ENCODE measurements at places on chromosomes 2 and 18. TPM values are rescaled to one million over a fixed set of nuclear protein-coding genes. Genes with fewer than 3 reads are reported as not detected.

- no peak for DNase-seq
Observed at GRCh38 chr2:107020392-107020791, 134.4 kb upstream of the ST6GAL2 start.

Gene SLC8A1
- total RNA-seq = 6.0 TPM

- no peak for DNase-seq
Observed at GRCh38 chr2:212970132-212970531, 181.3 kb downstream of the IKZF2 start.

Gene SULT1C2
- 1.9 TPM for total RNA-seq

GRCh38 chr2:91442246-91442905 lies 2750.9 kb downstream of the RPIA start:
- DNase-seq = no peak

GRCh38 chr2:171837736-171838135 lies 56.3 kb downstream of the SLC25A12 start:
- DNase-seq = no peak

Gene KIF1A
- total RNA-seq = 1.1 TPM

DNA sequence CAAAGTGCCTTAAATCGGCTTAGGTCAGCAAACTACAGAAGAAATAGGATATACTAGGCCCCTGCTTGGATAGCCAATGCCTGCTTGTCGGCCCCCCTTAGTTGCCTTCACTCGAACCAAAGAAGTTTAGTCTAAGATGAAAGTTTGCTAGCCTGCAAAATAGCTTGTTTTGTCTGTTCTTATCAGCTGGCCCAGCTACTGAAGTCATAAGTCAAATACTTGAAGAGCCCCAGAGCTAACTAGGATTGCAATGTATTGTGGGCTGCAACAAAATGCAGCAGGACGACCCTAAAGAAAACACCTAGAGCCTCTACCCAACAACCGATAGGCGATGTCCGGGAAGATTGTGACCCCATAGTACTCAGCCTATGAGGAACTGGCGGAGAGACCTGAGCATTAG lies 183.5 kb upstream of the HS6ST1 start:
- no peak for DNase-seq

DNA sequence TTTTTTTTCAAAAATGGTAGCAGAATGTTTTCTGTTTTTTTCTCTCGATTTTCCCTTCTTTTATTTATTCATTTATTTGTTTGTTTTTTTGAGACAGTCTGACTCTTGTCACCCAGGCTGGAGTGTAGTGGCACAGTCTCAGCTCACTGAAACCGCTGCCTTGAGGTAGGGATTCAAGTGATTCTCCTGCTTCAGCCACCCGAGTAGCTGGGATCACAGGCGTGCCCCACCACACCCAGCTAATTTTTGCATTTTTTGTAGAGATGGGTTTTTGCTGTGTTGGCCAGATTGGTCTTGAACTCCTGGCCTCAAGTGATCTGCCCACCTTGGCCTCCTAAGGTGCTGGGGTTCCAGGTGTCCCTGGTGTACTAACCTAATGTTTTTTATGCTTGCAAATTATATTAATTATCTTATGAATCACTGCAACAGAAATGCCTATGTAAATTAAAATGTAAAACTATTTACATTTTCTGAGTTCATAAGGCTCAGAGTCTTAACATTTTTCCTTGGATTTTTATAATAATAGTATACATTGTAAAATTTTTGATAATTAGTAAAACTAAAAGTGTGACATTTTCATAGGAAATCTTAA lies 19.2 kb downstream of the MTA3 start:
- no peak for DNase-seq

- DNase-seq = no peak
Observed at GRCh38 chr2:99156891-99157290, 2.1 kb downstream of the LIPT1 start.

DNA sequence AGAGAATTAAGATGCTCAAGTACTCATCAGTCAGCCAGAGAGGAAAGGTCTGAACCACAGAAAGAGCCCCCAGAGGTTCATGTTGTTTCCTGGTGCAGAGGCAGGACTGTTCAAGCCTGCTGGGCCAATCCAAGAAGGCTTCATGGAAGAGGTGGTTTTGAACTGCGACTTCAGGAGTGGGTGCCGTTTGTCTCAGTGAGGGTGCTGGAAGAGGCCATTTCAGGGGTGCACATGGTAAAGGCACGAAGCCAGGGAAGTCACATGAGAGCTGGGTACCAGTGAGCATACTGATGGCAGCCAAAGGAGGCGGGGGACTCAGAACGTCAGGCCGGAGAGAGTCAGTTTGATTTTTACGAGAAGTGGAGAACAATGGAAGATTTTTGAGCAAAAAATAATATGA lies 55.5 kb downstream of the EMILIN2 start:
- no peak for DNase-seq

Gene ANKRD30B
- not detected for total RNA-seq

Gene NEURL3
- total RNA-seq = 0.43 TPM

Gene INPP5D
- total RNA-seq = 5.0 TPM

DNA sequence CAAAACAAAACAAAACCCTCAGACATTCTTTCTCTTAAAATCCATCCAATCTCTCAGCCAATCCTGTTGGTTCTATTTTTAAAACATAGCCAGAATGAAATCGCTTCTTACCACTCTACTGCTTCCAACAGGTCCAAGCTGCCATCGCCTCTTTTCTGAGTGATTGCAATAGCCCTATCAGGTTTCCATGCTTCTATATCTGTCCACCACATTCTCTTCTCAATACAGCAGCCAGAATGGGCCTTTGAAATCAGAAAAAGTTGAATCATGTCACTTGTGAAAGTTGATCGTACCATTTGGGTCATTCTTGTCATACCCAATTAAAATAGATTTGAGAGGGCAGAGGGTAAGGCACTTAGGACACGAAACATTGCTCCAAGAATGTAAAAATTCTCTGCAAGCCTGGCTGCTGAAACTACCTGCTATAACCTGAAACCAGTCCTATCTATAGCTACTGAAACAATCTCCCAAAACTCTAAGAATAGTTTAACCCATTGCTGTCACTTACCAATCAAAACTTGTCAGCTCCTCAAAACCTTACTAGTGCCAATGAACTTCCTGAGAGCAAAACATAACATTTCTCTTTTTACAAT lies 3.3 kb upstream of the MTLN start:
- DNase-seq = no peak

DNA sequence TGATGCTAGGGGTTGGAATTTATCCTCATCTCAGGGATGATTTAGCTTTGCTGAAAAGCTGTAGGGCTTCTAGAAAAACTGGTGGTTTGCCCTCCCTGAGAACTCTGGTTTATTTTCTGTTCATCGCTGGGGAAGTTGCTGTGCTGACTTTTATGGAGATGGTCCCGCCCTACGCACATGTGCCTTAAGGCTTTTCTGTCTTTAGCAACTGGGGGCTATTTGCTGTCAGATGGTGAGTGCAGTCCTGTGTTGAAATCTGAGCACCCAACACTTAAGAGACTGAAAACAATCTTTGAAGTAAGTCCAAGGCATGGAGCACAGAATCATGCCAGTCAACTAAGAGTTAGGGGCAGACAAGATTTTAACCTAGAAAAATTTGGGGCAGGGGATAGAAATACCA lies 2148.4 kb upstream of the CELF4 start:
- no peak for DNase-seq

DNA sequence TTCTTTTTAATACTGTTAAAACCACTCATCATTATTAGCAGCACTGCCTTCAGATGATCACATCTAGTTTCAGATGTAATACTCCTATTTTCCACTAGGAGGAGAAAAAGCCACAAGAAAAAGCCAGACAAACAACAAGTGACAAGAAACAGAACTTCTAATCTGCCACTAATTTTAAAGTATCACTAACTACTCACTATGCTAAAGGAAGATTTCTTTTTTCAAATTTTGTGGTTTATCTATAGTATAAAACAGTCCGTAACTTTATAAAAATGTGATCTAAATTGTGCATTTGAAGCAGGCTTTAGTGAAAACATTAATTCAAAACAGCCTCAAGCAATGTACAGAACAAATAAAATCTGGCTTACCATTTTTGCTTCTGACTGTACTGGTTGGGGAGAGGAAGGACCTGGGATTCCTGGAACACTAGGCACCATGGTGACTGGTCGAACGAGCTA lies 56.8 kb downstream of the ATF2 start:
- DNase-seq = no peak

DNA sequence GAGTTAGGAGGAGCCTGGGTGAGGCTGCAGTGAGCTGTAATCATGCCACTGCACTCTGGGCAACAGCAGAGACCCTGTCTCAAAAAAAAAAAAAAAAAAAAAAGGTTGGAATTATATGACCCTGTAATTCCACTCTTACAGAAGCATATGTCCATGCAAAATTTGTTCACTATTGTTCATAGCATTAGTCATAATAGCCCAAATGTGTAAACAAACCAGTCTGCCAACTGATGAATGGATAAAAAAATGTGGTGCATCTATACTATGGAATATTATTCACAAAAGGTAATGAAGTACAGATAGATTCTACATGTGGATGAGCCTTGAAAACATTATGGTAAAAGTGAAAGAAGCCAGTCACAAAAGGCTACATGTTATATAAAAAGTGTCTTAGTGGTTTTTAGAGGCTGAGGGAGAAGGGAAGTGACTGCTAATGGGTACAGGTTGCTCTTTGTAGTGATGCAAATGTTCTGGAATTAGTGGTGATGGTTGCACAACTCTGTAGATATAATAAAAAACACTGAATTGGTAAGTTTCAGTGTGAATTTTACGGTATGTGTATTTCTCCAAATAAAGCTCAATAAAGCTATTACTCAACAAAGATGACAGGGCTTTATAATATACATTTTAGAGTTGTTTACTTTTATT lies 9.4 kb downstream of the COA5 start:
- DNase-seq = no peak

- no peak for DNase-seq
Observed at GRCh38 chr2:234735829-234736228, 216.0 kb upstream of the SH3BP4 start.

- no peak for DNase-seq
Observed at GRCh38 chr2:38274286-38275276, 102.5 kb downstream of the ATL2 start.

DNA sequence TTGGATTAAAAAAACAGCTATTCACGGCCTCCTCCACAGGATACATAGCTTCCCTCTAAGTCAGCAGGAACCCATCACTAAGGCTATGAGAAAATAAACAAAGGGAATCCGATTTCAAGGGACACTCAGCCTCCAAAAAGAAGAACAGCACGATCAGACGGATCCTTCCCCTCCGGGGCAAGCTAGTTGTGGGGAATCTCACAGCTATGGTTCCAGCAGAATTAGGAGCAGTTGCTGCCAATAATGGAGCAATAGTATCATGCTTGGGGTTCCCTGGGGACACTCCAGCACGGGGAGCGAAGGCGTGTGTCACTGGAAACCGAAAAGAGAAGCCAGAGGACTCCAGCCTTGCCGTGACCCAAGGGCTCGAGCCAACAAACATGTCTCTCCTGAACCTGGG lies 163.1 kb downstream of the TTC32 start:
- no peak for DNase-seq

GRCh38 chr18:26004832-26005231 lies 85.6 kb downstream of the SS18 start:
- no peak for DNase-seq

- no peak for DNase-seq
Observed at GRCh38 chr2:31642707-31643106, 62.0 kb upstream of the SRD5A2 start.

Gene IL18R1
- total RNA-seq = 7.6 TPM

Gene ACADL
- total RNA-seq = 26.8 TPM

DNA sequence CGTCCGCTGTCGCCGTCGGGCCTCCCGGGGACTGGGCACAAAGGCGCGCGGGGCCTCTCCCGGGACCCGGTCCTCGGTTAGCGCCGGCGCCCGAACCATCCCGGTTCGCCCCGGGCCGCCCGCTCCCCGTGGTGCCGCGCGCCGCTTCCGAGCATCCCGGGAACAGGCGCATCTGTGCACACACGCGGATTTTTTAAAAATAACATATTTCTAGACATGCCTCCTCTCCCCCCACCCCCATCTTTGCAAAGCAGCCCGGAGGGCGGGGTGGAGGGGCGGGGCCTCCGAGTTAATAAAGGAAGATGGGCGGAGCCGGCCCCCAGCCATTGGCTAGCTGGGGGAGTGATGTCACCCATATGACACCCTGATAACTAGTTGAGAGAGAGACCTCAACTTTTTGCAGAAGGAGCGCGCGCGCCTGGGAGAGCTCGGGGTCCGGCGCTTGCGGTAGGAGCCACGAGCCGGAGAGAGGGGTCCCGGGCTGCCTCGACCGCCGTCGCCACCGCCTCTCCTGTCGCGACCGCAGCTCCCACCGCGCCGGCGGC lies at the start of gene SOX11:
Gene SOX11 (plus strand): TSS at position 400 of the 545 bp plus-strand sequence. CDS start 338 bp downstream, outside the sequence.
- DNase-seq = no peak

Gene CHRNG
- total RNA-seq = not detected

DNA sequence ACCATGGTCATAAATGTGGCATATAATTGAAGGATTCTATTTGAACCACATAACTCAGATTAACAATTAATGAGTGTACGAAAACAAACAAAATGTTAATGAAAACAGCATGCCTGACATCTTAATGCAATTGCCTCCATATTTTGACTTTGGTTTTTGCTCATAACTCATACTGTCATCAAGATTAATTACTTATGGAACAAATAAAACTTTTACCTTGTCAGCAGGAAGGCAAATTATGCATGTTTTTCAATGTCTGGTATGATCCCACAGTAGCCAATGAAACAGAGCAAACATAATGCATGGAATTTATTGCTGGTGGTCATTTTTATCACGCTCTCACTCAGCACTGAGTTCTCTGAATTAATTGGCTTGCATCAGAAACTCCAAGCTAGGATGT lies 5.1 kb downstream of the PLEKHM3 start:
- DNase-seq = no peak

- DNase-seq = no peak
Observed at GRCh38 chr18:25896178-25896780, 194.1 kb downstream of the SS18 start.

DNA sequence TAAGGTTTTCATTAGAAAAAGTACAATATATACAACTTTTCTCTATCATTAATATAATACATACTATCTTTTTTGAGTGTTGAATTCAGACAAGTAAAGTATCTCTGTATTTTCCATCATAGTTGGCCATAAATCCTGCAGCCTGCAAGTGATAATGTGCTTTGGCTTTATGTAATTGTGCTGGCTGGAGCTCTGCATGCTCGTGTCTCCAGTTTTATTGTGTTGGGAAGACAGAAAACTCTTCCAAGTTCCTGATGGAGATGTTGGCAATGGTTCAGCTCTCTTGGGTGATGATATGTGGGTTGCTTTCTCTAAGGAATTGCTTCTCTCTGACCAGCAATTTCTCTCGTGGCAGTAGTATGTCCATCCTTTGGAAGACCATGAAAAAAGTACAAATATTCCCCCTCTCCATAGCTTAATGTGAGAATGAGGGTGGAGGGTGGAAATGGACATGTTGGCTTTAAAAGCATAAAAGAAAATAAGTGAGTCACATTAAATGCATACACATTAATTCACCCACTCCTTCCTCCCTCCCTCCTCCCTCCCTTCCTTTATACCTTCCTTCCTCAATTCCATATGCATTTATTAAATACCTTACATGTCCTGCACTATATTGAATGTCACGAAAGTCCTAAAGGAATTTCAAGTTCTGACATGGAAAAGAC lies 344.2 kb downstream of the MTX2 start:
- DNase-seq = no peak

Gene SLC40A1
- 151 TPM for total RNA-seq
